Activated B cell treated with CpG ODN at 0.5 μM for 24 hours (primary cell): ENCODE measurements at places on chromosomes 2 and 18. TPM values are rescaled to one million over a fixed set of nuclear protein-coding genes. Genes with fewer than 3 reads are reported as not detected.

- no peak for DNase-seq
Observed at GRCh38 chr18:9705183-9705829, 2.8 kb upstream of the RAB31 start.

DNA sequence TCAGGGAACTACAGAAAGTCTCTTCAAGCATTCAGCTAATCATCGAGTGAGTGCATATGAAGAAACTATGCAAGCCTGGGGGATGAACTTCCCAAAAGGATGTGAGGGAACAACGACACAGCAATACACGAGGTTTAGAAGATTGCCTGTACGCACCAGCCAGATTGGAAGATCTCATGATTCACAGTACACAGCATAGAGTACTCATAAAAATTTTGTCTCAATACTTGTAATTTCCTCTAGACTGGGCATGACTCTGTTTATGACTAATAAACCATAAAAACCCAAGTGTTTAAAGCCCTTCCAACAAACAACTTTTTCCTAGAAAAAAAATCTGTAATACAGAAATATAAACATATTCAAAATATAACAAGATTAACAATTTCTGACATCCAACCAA, 279.7 kb downstream of the KCNJ3 start:
- no peak for DNase-seq

DNA sequence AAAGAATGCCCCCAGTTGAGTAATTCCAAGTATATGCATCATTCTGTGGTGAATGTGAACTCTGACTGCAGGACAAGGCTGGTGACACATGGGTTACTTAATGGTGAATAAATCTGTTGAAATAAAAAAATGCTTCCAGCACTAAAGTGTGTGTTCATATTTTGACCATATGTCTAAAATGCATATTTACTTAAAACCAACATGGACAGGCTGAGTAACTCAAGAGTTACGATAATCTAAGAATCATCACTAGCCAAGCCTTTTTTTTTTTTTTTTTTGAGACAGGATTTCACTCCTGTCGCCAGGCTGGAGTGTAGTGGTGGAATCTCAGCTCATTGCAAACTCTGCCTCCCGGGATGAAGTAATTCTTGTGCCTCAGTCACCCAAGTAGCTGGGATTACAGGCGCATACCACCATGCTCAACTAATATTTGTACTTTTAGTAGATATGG, 47.1 kb upstream of the CCBE1 start:
- DNase-seq, result no peak

GRCh38 chr18:35247412-35248249, 6.8 kb downstream of the ZNF397 start:
- DNase-seq, result no peak

GRCh38 chr2:20976527-20976926, 67.3 kb downstream of the APOB start:
- DNase-seq, result no peak

- DNase-seq, result no peak
Observed at GRCh38 chr2:154961676-154962075, 263.2 kb downstream of the KCNJ3 start.

GRCh38 chr2:149782572-149782971, 195.0 kb upstream of the MMADHC start:
- DNase-seq, result no peak

GRCh38 chr2:222194669-222195068, 104.1 kb downstream of the PAX3 start:
- DNase-seq, result no peak

- no peak for DNase-seq
Observed at GRCh38 chr18:50284255-50284885, 3.0 kb upstream of the MBD1 start.

GRCh38 chr2:189569295-189569910, 11.2 kb downstream of the SLC40A1 start:
- DNase-seq, result no peak

GRCh38 chr2:8496617-8497016, 185.2 kb upstream of the ID2 start:
- no peak for DNase-seq

DNA sequence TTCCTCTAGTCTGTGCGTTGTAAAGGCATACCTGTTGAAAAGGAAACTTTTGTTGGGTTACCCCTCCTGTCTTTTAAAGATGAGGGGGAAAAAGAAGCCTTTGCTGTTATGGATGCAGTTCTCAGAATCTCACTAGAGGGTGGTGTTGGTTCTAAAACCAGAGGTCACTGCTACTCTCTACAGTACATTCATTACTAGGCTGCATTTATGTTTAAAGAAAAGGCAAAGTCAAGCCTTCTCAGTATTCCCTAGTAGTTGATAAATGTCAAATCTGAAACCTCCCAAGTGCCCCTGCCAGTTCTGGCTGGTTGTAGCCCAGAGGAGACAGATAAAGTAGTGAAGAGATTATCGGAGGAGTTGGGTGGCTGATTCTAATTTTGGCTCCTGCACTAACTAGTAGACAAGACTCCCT, 1.4 kb upstream of the PLCL1 start:
- DNase-seq, result no peak

DNA sequence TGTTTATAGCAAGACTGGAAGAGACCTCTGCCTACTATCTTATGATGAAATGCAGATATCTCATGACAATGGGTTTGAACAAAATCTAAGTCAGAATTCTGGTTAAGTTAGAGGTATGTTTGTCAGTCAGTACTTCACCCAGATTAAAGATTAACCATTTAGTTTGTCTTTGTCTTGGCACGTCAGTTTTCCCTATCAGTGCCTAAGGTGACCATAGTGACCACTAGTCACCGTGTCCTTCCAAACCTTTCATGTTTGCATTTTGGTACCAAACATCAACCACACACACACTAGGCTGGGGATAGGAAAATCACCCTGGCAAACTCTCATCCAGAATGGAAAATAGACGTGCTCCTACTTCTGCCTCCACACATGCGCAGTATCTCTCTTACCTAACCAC, 248.9 kb downstream of the PIEZO2 start:
- DNase-seq, result no peak

- DNase-seq, result no peak
Observed at GRCh38 chr2:127397568-127398238, 9.9 kb upstream of the MAP3K2 start.

GRCh38 chr2:215764441-215765048, 248.8 kb downstream of the MREG start:
- DNase-seq, result no peak

DNA sequence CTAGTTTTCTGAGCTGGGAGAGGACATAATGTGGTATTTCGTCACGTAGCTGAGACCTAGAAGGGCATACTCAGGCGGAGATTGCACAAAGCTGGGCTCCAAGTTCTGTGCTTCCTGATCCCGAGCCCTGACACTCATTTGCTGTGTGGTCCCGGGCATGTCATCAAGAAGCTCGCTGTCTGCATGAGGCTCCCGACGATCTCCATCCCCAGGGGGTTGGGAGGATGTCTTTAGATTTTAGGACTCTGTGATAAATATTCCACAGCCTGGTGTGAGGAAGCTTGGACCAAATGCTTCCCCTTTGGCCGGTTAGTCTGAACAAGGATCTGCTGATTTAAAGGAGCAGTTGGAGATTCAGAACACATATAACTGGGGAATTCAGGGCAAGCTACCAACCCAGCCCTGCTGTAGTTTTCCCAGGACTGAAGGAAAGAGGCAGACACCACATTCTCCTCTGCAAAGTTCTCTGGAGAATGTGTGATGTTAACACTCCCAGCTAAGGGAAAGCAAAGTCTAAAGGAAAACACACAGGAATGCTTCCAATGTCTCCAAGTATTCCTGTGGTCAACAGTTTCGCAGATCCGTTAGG, 2.3 kb downstream of the KCNE4 start:
- no peak for DNase-seq

DNA sequence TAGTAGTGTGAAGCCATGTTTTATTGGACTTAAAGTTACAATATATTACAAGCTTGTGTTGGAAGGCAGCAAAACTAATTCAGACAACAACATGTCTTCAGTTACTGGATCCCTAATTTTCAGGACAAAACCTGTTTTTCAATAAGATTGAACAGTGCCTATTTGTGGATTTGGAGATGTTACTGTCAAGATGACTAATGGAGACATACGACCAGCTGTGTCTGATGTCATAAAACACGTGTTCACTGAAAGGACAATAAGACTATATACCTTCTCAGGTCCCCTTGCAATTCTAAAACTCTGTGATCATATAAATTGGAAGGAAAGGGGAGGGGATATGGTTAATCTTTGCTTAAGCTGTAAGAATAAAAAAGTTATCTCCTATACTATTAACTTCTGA, 21.7 kb downstream of the METTL21A start:
- DNase-seq, result no peak

- DNase-seq, result no peak
Observed at GRCh38 chr2:3645745-3646389, 12.1 kb upstream of the ALLC start.

DNA sequence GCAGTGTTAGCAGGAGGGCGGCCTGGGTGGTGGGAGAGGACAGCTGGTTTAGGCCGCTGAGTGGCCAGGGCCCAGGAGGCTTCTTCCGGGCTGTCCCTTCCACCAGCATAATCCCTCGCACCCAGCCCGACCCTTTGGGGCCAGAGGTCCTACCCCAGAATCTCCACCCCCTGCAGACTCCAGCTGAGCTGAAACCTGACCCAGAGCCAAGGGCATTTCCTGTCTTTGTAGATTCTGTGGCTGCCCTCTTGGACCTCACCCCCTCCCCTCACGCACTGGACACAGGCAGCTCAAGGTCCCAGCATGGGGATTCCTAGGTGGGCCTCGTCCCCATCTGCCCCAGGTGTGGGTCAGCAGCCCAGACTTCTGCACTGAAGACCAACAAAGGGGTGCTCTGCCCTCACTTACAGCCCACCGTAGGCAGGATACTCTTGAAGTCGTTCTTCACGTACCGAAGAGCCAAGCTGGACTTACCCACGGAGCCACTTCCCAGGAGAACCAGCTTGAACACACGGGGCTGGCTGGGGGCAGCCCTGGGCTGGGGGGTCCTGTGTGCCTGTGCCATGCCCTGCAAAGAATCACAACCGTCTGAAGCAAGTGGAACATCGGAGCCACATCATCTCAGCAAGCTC, 4.8 kb downstream of the RAB17 start:
- no peak for DNase-seq

Gene WDFY1
- total RNA-seq, result 67.2 and 77.0 TPM in 2 replicates

Gene AKAIN1
- total RNA-seq, result not detected in 2 replicates

Gene KDM3A
- 46.0 and 47.6 TPM in 2 replicates for total RNA-seq

Gene RAB31
- 33.0 and 36.0 TPM in 2 replicates for total RNA-seq

Gene GALNT3
- total RNA-seq, result 13.2 and 14.4 TPM in 2 replicates

Gene ECEL1
- total RNA-seq, result not detected in 2 replicates

Gene NYAP2
- total RNA-seq, result 0.07 TPM in 1 of 2 replicates, not detected in the other

Gene TRIM43
- total RNA-seq, result not detected in 2 replicates

Gene FRZB
- 0.22 TPM in 1 of 2 replicates, not detected in the other for total RNA-seq

Gene CD302
- total RNA-seq, result 1.2 and 1.5 TPM in 2 replicates

Gene MYL12B
- total RNA-seq, result 185 and 198 TPM in 2 replicates
